ENCODE measurements at places on chromosomes 7 and 10.

DNA sequence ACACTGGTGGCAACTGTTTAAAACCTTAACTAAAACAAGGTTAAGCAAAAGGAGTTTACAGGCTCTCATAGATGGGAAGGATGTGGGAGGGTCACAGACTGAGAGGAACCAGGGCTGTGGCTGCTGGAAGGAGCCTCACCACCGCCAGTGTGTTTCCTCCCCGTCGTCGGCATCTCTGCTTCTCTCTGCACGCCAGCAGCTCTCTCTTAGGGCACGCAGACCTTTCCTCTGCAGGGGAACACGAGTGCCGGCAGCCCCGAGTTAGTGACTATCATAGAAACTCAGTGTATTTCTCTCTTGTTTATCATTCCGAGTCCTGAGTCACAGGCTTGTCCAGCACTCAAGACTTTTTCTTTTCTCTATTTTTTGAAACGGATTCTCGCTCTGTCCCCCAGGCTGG is 8.1 kb upstream of the SH2D4B start:
- no peak for DNase-seq

- DNase-seq, result no peak
Observed at GRCh38 chr7:26091933-26092332, 60.1 kb upstream of the NFE2L3 start.

- DNase-seq, result no peak
Observed at GRCh38 chr7:75567948-75568595, 76.0 kb downstream of the SPDYE5 start.

DNA sequence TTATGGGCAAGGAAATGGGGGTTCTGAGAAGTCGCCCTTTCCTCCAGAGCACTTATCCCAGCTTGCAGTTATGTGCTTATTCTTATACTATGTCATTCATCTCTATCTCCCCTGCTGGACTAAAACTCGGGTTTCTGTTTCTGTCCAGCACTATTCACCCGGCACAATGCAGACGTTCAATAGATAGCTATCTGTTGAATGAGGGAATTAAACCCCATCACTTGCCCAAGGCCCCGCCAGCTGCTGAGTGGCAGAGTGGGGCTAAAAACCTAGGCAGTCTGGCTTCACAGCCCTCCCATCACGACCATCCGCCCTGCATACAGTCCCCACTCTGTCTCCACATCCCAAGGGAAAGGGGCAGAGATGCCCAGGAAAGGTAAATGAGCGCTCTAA is 5.4 kb downstream of the SLIT1 start:
- no peak for DNase-seq

- DNase-seq, result no peak
Observed at GRCh38 chr7:1124164-1124563, 35.8 kb downstream of the ZFAND2A start.

DNA sequence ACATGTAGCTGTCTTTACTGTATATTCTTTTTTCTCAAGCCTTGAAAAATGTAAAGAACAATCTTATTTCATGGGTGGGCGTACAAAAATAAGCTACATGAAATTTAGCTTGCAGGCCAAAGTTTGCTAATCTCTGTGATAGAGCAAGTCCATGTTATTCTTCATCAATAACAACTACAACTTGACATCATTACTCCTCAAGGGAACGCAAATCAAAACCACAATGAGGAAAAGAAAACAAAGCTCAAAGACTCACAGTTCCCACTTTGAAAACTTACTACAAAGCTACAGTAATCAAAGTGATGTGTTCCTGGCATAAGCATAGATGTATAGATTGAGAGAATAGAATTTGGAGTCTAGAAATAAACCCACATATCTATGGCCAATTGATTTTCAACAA is 62.5 kb downstream of the GNA12 start:
- DNase-seq, result no peak
